SK-N-DZ (cell line): ENCODE measurements at places on chromosomes 6 and 20.

DNA sequence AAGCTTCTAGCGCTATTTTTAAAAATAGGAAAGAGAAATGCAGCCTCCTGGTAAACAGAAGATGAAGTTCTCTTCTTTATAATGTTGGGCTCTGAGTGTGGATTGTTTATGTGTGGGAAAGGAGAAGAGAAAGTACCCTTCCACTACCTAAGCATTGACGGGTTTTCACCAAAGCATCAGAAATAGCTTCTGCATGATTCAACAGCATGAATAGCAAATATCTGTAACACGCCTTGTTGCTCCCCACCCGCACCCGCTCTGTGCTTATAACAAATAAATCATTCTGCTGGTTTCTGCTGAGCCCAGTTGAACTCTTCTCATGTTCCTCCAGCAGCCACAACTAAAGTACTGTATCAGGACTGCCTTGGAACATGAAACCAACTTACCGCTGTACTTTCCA lies 20.7 kb downstream of the TXLNB start:
- no peak for DNase-seq

DNA sequence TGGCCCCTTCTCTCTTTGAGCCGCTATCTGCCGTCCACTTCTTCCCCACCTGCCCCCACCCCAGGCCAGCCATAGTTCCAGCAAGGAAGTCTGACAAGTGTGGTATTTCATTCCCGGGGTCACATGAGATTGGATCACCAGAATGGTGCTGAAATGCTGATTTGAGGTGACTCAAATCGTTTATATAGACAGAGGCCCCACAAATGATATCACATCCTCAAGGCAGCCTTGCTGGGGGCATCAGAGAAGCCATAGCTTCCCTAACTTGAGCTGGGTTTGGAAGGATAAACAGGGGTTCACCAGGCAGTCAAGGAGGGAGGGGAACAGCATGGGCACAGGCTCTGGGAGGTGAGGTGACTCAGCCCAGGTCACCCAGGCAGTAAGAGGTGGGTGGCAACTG lies 9.9 kb downstream of the SDCBP2 start:
- no peak for DNase-seq

DNA sequence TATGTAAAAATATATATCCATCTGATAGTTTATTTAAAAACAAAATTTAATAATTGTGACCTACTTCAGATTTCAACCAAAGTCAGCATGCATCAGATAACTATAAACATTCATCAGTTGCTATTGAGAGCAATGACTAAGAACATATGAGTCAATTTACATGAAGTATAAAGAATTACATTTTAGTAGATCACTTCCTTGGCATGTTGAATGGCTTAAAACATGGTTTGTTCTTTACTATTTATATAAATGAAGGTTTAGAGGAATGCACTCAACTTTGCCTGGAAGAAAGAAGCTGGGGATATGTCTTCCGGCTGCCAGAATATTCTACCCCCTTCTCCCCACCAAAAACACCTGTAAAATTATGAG lies 6.4 kb upstream of the FAM217A start:
- DNase-seq = no peak

DNA sequence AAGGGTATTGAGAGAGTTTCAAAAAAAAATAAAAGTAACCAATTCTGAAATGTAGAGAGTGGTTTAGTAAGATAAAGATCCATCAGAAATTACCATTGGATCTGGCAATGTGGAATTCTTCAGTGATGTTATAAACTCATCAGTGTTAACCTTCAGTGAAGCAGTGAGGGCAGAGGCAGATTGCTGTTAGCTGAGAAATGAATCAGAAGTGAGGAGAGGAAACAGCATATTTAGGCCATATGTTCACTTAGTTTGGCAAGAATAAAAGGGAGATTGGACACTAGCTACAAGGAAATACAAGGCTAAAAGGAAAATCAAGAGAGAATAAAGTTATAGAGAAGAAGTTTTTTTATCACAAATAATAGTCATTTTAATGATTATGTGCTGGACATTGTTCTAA lies 9.6 kb downstream of the KCNQ5 start:
- DNase-seq = no peak

DNA sequence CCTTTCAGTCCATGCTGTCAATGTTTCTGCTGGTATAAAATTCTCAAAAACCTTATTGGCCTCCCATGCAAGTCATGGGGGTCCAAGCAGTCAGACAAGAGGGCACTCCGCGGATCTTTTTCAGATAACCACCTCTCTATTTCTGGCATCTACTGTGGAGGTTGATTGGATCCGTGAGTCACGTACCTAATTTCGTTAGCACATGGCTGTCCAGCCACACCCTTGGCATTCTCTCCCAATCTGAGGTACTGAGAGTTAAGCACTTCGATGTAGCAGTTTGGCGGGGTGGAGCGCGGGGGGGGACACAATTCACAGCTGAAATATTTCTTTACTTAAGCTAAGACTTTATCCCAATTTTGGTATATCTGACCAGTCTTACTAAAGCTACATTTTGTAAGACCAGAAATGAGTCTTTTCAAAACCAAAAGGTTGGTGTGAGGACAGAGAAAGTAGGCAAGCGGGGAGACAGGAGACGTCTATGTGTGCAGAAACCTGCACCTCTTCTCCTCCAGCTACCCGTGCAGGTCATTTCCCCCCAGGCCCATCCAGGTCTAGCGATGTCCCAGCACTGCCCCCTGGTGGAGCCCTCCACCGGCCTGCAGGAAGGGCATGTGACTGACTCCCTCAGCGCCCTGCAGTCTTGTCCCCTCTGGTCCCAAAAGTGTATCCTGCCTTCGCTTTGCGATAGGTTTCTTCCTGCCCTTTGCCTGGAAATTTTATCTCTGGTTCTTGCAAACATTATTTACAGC lies 113.1 kb downstream of the ADAT2 start:
- DNase-seq = peak; percentile 6

DNA sequence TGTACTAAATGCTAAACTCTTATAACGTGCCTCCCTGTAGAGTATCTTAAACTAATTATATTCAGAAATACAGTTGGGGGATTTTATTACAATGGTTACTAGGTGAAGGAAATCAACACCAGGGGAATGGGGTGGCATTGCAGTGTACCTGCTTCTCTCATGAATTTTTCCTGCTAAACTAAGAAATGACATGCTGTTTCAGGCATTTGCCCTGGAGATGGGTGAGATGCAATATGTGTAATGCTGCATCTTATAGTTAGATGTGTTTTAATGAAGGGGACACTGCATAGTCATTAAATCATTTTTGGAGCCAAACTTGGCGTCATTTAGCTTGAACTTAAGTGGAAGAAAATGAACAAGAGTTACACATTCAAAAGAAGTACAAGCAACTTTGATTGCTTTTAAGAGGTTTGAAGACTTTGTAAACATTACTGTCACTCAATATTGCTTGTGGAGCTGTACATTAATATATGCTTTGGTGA lies 4.3 kb downstream of the EYA4 start:
- peak; percentile 8 for DNase-seq

GRCh38 chr6:112760831-112761230 lies 413.7 kb downstream of the RFPL4B start:
- DNase-seq = no peak

- DNase-seq = no peak
Observed at GRCh38 chr6:168041928-168042327, 37.1 kb downstream of the FRMD1 start.

DNA sequence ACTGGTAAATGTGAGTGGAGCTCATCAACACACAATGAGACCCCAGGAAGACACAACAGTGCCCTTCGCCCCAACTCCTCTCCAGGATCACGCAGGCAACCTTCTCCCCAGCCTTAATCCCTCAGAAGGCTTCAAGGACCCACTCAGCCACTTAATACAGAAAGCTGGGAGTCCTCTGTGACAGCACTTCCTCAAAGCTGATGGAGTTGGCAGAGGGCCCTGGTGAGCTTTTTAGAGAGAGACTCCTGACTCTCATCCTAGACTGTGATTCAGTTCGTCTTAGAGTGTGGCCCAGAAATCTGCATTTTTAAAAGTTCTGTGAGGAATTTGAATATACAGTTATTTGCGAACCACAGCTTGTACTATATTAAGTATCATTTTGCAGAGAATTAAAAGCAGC lies 187.7 kb downstream of the UST start:
- DNase-seq = no peak

- DNase-seq = no peak
Observed at GRCh38 chr6:167801263-167801662, 25.4 kb upstream of the AFDN start.

- no peak for DNase-seq
Observed at GRCh38 chr6:76885861-76886301, 577.4 kb downstream of the HTR1B start.

GRCh38 chr20:50333812-50334211 lies 143.2 kb downstream of the CEBPB start:
- no peak for DNase-seq

GRCh38 chr20:38748861-38749149 lies 545 bp downstream of the ACTR5 start:
- no peak for DNase-seq

DNA sequence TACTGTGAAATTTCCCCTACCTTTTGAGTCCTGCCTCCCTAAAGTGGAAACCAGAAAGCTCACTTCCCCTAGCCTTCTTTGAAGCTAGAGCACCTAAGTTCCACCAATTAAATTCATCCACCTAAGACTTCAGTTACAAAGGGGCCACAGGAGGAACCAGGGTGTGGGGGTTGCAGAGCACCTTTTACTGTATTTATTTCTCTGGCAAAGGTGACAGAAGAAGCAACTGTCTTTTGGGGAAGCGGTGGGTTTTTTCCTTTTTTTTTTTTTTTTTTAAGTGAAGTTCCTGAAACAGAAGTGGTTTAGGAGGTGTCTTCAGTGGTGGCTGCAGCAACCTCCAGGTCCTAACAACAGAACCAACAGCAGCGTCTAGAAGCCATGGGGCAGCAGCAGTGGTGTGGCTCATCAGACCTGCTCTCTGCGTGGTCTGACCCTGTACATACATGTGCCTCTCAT lies 13.1 kb downstream of the PSMB9 start:
- no peak for DNase-seq

GRCh38 chr6:170279977-170280688 lies 10.7 kb downstream of the DLL1 start:
- DNase-seq = peak; percentile 56

DNA sequence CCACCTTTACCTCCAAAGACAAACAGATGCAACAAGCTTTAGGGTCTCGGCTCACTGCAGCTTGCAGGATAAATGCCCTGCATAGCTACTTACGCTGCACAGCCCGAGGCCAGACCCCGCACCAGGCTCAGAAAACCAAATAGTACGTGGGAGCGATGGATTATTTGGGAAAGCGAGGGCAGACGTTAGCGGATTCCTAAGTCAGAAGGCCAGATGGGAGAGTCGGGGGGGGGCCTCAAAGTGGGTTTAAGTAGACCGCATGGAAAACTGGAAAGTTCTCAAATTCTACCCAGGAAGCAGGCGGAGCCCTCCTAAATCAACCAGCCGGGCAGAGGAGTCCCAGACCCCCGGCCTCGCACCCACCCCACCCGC lies 382 bp downstream of the SFT2D1 start:
- DNase-seq = no peak

GRCh38 chr6:108736832-108737231 lies 111.4 kb upstream of the ARMC2 start:
- DNase-seq = no peak

DNA sequence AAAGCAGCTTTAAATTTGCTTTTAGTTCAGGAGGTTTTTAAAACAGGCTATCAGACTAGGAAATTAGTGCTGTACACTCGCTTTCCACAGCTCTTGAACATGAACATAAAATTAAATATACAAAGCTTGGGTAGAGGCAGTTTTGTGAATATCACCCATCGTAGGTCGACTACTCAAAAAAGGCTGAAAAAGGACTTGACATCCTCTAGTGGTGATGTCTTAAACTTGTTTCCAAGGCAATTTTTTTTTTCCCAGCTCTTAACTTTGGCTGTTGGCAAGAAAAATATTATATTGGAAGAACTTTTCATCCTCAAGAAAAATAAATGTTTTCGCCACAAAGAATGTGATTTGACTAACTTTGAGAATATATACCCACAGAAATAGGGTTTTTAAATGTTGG lies 2.9 kb downstream of the MAP7 start:
- DNase-seq = peak; percentile 52

- no peak for DNase-seq
Observed at GRCh38 chr6:24643920-24644319, 2.1 kb downstream of the KIAA0319 start.

DNA sequence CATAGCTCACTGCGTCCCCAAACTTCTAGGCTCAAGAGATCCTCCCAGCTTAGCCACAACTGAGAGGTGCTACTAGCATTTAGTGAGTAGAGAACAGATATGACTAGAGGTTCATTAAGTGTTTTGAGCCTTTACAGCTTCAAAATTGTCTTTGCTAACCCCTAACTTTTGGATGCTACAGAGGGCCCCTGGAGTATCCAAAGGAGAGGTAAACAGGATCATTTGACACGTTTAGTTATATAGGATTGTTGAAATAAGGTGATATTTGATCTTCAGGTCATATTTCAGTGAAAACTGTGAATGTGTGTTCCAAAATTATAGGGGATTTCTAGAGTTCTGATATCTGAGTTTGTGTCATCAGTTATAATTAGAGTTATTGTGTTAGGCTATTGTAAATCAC lies 19.2 kb upstream of the HFE start:
- no peak for DNase-seq

- no peak for DNase-seq
Observed at GRCh38 chr6:137794516-137795201, 72.4 kb upstream of the TNFAIP3 start.

DNA sequence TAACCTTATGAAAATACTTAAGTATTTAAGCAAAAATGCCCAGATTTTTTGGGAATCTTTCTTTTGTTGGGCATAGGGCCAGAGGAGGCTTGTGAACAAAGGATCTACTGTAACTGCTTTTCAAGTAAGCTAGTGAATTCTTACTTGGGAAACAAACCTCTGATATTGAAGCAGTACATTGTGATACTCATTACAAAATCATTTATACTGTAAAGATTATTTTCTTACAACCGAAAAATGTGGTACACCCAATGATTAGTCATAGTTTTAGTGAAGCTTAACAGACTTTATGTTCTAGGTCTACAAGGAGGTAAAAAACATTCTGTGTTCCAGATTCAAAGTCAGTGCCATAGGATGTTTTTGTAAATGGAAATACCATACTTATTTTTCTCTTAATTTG lies 272.9 kb upstream of the KCNQ5 start:
- no peak for DNase-seq

- no peak for DNase-seq
Observed at GRCh38 chr20:61311656-61312387, 59.8 kb downstream of the CDH4 start.

DNA sequence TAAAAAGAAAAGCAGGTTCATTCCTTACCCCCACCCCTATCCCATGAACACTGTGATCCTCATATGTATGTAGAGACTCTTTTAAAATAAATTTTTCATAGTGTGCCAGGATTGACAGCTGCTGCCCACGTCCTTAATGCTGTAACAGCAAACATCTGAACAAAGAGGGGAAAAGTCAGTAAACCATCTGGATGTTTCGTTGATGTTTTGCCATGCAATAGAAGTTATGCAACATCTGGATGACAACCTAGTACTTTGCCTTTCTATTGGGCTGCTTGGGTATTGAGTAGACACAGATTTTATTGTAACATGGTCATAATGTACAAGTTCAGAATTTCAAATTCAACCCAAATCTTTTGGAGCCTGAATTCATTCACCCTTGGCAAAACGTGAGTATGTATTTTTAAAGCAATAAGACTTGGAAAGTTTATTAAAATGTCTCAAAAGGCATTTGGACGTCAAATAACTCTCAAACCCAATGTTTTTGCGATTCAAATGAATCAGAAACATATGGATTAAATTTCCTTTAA lies 500.3 kb downstream of the DHX35 start:
- no peak for DNase-seq

GRCh38 chr6:3088446-3088845 lies 20.2 kb downstream of the RIPK1 start:
- no peak for DNase-seq

GRCh38 chr20:40477805-40478204 lies 211.2 kb downstream of the MAFB start:
- DNase-seq = no peak

GRCh38 chr20:62362590-62362940 lies 4.5 kb downstream of the LAMA5 start:
- no peak for DNase-seq
